ENCODE measurements at places on chromosomes 2 and 18.
A peak's percentile ranks its signal among the peaks of the same experiment; 100 is the strongest.

- DNase-seq: no peak
Measured at GRCh38 chr18:76412818-76413565, 82.0 kb downstream of the ZNF516 start.

DNA sequence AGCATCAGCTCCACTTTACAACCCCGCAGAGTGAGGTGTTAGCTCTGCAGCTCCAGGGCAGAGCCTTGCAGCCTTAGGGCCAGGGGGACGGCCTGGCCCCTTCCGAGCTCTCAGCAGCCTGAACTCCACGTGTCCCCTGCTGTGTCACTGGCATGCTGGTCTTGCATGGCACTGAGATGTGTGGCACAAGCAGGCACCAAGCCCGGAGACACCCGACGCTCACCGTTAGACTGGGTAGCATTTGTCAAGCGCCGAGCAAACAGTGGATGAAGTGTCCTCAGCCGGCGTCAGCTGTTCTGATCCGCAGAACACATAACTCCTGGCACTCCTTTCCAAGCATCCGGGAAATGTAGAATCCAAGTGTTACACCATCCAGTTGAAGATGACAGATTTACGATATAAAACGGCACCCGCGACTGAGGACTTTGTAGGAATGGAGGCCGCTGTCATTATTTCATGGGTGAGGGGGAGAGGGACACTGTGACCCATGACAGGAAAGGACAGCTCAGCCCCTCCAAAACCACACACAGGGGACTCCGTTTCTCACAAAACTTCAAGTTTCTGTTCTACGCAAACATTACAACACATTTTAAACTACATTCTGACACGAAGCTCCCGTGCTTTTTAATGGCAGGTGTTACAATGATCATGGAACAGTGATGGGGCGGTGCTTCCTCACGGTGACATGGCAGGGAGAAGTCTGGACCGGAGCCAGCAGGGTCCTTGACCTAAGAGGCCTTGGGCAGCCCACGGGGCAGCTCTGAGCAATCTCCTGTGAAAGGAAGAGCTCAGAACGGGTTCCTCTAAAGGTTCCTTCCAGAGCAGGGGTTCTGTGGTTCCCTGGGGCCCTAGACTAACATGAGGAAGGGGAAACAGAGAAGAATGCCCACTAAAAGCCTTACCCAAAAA is 89.4 kb downstream of the HDAC4 start:
- DNase-seq: no peak

GRCh38 chr2:18619091-18619490 is 29.7 kb upstream of the NT5C1B start:
- no peak for DNase-seq

DNA sequence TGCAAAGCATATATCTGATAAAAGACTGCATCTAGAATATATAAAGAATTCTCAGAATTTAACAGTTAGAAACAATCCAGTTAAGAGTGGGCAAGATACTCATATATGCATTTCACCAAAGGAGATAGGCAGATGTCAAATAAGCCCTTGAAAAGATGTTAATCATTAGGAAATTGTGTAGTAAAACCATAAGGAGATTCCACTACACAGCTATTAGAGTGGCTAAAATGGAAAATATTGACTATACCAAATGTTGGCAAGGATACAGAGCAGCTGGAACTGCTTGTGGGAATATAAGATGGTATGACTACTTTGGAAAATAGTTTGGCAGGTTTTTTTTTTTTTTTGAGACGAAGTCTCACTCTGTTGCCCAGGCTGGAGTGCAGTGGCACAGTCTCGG is 59.5 kb downstream of the CAB39 start:
- DNase-seq: no peak

DNA sequence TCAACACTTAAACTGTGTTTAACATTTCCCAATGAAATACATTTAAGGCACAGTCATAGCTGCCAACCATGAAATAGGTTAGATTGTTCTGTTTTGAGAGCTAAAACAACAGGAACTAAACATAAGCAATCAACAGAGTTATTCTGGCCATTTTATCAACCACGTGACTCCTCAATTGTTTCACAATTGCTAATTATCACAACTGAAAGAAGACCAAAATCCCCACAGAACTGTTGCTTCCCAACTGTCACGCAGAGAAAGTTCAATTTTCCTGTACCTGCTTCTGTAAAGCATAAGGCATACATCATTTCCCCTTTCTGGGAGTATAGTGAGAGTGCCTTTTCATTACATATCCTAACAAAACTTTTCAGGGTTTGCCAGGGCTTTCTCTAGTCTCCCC is 248.6 kb downstream of the EPHA4 start:
- DNase-seq: no peak

DNA sequence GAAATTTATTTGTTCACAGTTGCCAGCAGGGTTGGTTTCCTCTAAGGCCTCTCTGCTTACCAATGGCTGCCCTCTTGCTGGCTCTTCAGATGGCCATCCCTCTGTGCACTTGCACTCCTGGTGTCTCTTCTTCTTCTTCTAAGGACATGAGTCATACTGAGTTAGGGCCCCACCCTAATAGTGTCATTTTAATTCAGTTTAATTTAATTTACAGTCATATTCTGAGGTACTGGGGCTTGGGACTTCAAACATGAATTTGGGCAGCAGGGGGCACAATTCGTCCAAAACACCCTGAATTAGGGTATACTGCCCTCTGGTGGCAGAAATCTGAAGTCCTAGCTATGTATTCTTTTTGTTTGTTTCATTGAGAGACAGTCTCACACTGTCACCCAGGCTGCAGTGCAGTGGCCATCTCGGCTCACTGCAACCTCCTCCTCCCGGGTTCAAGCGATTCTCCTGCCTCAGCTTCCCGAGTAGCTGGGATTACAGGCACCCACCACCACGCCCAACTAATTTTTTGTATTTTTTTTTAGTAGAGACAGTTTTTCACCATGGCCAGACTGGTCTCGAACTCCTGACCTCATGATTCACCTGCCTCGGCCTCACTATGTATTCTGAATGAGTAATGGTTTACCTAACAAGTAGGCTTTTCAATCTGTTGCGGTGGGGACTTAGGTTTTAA is 19.8 kb downstream of the SLC4A1AP start:
- DNase-seq: peak; percentile 65

DNA sequence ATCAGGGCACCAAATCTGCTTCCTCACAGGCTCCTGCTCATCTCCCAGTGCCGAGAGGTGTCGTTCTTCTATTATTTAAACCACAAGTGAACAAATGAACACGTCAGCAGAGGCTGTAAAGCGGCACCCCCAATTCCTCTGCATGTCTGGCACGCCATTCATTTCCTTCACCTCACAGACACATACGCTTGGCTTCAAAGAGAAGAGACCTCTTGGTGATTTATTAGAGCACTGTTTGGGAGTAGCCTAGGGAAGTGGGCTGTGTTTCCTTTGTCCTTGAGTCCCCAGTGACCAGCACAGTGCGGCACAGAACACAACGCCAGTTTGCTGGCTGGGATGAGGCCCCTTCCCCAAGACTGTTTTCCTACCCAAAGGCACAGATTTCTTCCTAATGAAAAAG is 184.3 kb upstream of the REV1 start:
- no peak for DNase-seq

- no peak for DNase-seq
Measured at GRCh38 chr2:1907291-1907690, 163.0 kb upstream of the PXDN start.

DNA sequence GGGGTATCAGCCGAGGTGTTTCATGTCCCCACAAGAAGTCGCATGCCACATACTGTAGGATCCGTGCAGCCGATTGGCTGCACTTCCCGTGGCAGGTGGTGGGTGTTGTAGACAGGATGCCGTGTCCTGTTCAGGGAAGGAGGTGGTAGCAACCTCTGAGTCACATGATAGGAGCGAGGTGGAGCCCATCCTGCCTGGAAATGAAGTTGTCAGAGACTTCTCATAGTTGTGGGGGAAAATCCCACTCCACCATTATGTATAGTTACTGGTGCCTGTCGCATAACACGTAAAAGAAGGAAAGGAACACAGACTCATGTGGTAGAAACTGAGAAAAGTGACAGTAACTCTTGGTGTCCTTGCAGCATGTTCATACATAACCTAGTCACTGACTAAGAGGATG is 91.4 kb upstream of the IL1R2 start:
- no peak for DNase-seq

GRCh38 chr2:141767051-141767450 is 363.8 kb downstream of the LRP1B start:
- DNase-seq: no peak

- DNase-seq: no peak
Measured at GRCh38 chr18:34872066-34872465, 162.0 kb downstream of the DTNA start.

DNA sequence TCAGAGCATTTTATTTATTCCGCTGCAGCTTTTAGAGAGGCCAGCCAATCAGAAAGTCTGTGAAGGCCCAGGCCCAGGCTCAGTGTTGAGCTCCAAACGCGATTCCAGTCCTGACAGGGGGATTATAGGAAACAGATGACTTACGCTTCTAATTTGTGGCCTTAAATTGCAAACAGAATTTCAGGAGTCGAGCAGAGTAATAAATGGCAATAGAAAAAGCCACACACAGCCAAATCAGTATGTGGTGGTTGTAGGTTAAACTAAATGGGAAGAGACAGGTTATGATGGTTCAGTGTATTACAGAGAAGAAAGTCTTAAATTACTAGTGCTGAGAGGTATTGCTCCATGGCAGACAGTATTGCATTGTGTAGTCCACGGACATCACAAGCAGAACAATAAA is 131.0 kb upstream of the ZEB2 start:
- no peak for DNase-seq
